ENCODE measurements at places on chromosomes 5 and 9. TPM values are rescaled to one million over a fixed set of nuclear protein-coding genes. Genes with fewer than 3 reads are reported as not detected.

RIOK2 gene
- total RNA-seq = 23.3 TPM

GRCh38 chr5:154444556-154445421, 1.0 kb upstream of the SAP30L start:
- no peaks in the 10 kb centered on the region for H3K27me3 ChIP-seq
- no peaks in the 10 kb centered on the region for H3K36me3 ChIP-seq
- peak overlapping the region; percentile 40 for H3K27ac ChIP-seq
- peak; percentile 35 for DNase-seq
- H3K4me1 ChIP-seq = peaks cover 3% of the 10 kb centered on the region

DNA sequence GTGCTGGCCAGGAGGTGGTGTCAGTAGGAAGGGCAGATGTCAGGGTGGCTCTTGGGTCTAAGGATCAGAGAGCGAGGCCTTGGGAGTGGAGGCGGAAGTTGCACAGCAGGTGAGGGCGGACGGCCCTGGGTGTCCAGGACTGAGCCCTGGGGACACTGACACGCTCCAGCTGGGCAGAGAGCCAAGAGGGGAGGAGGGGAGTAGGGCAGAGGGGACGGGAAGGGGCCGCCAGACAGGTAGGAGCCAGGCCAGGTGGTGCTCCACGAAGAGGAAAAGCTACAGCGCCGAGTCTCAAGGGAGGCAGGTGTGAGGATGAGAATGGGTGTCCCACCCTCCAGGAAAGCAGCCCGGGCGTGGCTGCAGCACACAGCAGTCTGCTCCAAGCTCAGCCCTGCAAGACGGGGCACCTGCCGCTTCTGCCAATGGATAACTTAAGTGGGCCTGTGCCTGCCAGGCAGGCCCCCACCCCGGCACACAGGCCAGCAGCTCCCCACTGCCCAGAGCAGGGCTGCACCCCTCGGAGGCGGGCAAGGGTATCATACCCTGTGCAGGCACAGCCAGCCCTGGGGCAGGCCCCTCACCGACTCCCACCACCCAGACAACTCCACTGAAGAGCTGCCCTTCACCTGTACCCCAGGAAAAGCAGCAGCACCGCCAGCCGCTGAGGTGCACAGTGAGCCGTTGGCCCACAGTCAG, 4.9 kb downstream of the TPRN start:
- no peak for DNase-seq
- peaks cover 8% of the 10 kb centered on the region for H3K36me3 ChIP-seq
- no peak overlapping the region for H3K4me3 ChIP-seq

- H3K27me3 ChIP-seq = no peaks in the 10 kb centered on the region
- no peak overlapping the region for H3K27ac ChIP-seq
- H3K36me3 ChIP-seq = no peaks in the 10 kb centered on the region
- no peaks in the 10 kb centered on the region for H3K4me1 ChIP-seq
- DNase-seq = no peak
- no peak overlapping the region for H3K4me3 ChIP-seq
These were observed 1550.9 kb upstream of the CDH6 start for GRCh38 chr5:29642601-29643000.

DNA sequence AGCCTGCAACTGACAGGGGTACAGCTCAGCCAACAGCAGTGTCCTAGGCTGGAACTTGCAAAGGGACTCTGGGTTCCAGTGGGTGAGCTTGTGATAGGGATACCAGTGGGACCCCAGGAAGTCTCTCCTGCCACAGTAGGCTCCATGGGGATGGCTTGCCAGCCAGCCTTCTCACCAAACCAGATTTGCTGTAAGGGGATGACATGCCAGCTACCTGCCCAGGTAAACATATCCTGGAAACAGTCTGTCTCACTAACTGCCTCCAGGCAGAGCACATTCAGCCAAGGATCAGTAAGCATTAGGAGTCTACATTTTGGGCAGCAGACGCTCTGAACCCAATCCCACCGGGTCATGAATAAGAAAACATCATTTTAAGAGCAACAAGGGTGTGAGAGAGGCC, 49.9 kb downstream of the SIL1 start:
- H3K27me3 ChIP-seq = no peaks in the 10 kb centered on the region
- H3K4me3 ChIP-seq = no peak overlapping the region
- no peak for DNase-seq
- no peak overlapping the region for H3K27ac ChIP-seq
- peaks cover 2% of the 10 kb centered on the region for H3K4me1 ChIP-seq

- no peak for DNase-seq
- H3K4me3 ChIP-seq = no peak overlapping the region
- no peak overlapping the region for H3K27ac ChIP-seq
- peaks cover 4% of the 10 kb centered on the region for H3K36me3 ChIP-seq
- H3K4me1 ChIP-seq = no peaks in the 10 kb centered on the region
These were observed 81.2 kb downstream of the MRPS27 start for GRCh38 chr5:72238712-72239445.

DNA sequence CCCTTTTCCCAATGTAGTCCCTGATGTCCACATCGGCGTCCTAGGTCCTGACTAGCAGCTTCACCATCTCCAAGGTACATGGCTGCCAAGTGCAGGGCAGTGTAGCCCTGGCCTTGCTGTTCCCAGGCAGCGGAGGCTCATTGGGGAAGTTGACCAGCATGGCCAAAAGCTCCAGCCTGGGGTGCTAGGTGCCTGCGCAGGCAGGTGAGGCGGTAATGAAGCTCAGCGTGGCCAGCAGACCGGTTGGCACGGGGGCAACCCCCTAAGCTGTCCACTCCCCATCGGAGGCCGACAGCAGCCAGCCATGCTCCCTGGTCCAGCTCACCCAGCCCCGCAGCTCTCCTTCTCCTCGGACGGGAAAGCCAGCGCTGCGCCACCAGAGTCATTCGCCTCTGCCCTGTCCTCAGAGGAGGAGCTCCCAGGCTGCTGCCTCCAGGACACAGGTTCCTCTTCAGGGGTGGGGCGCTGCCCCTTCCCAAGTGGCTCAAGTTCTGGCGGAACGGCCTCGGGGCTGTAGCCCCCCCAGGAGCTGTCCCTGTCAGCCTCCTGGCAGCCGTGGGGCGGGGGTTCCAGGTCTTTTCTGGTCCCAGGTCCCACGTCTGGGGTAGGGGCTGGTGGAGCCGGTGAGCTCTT, 1218.2 kb downstream of the FOXD4L5 start:
- no peak overlapping the region for H3K4me3 ChIP-seq
- no peaks in the 10 kb centered on the region for H3K36me3 ChIP-seq
- no peaks in the 10 kb centered on the region for H3K27me3 ChIP-seq
- no peak for DNase-seq
- H3K27ac ChIP-seq = no peak overlapping the region
- H3K4me1 ChIP-seq = no peaks in the 10 kb centered on the region

AGPAT2 gene
- 83.6 TPM for total RNA-seq

INSL6 gene
- 0.47 TPM for total RNA-seq

HEMGN gene
- total RNA-seq = 0.16 TPM

Measured in kidney (tissue), 22 donors.